MG63 (cell line): ENCODE measurements at places on chromosomes 4 and X. TPM values are rescaled to one million over a fixed set of nuclear protein-coding genes. Genes with fewer than 3 reads are reported as not detected.
A peak's percentile ranks its signal among the peaks of the same experiment; 100 is the strongest.

The RLIM gene
- 18.9 and 27.5 TPM in 2 replicates for total RNA-seq

The JADE3 gene
- 7.9 and 8.5 TPM in 2 replicates for total RNA-seq

The CENPVL1 gene
- not detected in 2 replicates for total RNA-seq

The PDLIM3 gene
- 0.26 TPM in 1 of 2 replicates, not detected in the other for total RNA-seq

The RAPGEF2 gene
- 13.8 and 14.5 TPM in 2 replicates for total RNA-seq

The PRKG2 gene
- 2.0 and 2.1 TPM in 2 replicates for total RNA-seq

The S100P gene
- total RNA-seq, result not detected in 2 replicates

The SLIT2 gene
- total RNA-seq, result 1.9 and 3.3 TPM in 2 replicates

The P2RY8 gene
- not detected in 2 replicates for total RNA-seq

The MAGEA11 gene
- total RNA-seq, result not detected in 2 replicates

The TBC1D9 gene
- total RNA-seq, result 7.9 and 8.5 TPM in 2 replicates

The MAGEA2B gene
- total RNA-seq, result not detected in 2 replicates

The COL4A6 gene
- 0.39 and 0.46 TPM in 2 replicates for total RNA-seq

GRCh38 chr4:103008875-103009729 lies 10.4 kb downstream of the SLC9B1 start:
- no peak for DNase-seq

- no peak for DNase-seq
Measured at GRCh38 chrX:95145848-95146490, 1472.0 kb downstream of the FAM133A start.

GRCh38 chrX:48831909-48832291 lies 3.5 kb downstream of the PCSK1N start:
- DNase-seq, result no peak

DNA sequence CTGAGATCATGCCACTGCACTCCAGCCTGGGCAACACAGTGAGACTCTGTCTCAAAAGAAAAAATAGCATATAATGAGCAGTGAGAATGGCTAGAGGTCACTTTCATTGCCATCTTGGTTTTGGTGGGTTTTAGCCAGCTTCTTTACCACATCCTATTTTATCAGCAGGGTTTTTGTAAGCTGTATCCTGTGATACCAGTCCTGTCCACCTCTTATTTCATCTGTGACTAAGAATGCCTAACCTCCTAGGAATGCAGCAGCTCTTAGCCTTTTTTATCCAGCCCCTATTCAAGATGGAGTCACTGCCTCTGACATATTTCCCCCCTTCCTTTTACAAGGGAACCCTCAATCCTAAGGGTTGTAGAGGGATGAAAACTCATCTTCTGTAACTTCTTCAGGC lies 26.1 kb upstream of the IGFBP7 start:
- no peak for DNase-seq

DNA sequence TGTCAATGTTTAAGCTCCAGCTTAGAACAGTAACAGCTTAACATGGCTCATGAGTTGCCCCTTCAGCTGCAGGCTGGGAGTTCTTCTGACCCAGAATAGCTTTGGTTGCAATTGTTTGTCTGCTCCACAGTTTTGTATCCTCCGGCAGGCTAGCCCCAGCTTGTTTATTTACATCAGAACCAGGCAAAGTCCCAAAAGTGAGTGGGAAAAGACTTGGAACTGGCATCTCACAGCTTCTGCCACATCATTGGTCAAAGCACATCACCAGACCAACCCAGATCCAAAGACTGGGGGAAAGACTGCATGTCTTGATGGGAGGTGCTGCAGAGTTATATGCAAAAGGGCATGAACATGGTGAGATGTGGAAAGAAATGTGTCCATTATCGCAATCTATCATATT lies 231.2 kb upstream of the CPEB2 start:
- DNase-seq, result peak; percentile 33

DNA sequence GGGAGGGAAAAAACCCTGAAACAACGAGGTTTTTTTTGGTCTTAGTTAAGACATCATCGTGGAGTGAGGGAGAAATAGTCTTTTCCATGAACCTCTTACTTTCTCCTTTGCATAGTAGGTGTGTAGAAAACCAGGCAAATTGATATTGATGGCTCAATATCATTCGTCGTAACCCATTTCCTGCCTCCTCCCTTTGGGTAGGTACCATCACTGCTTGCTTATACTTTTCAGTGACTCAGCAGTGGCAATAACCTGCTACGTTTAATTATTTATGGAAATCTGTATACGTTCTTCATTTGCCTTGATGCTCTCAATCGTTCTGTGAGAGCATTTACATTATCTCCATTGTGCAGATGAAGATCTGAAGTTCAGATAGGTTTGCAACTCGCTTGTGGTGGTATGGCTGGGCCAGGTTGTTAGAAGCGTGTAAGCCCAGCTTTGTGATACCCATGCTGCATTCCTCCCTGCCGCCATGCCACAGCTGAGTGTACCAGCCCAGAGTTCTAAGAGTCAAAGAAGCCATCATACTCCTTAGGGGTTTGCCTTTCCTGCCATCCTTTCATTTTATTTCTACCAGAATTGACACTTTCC lies 212.9 kb downstream of the ARHGAP10 start:
- DNase-seq, result no peak

DNA sequence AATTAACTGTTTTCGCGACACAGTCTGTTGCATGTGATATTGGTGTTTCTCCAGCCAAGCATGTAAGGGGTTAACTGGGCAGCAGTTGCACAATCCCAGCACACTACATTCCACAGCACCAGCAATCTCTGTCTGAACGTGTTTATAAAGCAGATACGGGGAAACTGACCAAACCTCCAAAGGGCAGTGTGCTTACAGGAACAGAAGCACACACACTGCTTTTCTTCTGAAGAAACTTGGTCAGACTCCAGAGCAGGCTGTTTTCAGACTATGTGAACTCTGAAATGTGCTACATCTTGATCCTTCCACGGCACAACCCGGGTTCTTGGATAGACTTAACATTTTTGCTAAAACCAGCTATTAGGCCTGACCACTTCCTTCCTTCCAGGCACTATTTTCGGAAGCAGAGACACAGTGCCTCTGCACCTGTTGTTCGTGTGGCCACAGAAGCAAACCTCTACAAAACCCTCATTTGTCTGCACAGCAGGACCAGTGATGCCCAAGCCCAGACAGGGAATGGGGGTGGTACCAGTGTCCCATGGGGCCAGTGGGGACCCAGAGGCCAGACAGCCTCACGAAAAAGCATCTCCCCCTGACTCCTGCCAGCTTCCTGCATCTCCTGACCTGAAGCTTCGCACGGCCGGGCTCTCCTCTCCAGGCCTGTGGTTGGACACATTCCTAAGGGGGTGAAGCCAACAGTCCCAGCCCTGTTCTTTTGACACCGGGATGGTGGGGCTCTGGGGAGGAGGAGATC lies 90.1 kb downstream of the IRF2 start:
- DNase-seq, result peak; percentile 7

DNA sequence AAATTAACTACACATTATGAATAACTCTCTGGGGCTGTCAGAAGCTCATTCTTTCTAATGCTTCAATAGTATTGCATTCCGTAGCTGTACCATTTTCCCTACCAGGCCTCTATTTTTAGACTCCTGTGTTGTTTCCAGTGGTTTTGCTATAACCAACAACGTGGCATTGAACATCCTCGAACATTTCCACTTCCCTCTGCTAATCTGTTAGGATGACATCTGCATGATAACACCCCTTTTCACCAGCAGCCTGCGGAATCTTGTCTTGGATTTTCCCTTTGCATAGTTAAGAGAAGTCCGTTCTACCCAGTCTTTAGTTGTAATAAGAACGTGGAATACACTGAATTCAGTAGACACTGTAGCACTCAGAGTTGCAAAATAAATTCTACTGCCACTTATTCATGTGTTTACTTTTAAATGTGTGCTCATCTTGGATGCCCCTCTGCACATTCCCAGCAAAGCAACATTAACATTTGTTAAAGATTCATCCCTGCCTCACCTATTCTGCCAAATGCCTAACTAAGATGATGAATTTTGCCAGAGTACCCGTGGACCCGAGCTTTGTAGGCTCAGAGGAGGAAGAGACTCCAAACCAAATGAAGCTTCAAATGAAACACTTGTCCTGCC lies 55.6 kb downstream of the SEL1L3 start:
- no peak for DNase-seq

GRCh38 chr4:33162122-33162521 lies 2442.0 kb downstream of the PCDH7 start:
- no peak for DNase-seq

DNA sequence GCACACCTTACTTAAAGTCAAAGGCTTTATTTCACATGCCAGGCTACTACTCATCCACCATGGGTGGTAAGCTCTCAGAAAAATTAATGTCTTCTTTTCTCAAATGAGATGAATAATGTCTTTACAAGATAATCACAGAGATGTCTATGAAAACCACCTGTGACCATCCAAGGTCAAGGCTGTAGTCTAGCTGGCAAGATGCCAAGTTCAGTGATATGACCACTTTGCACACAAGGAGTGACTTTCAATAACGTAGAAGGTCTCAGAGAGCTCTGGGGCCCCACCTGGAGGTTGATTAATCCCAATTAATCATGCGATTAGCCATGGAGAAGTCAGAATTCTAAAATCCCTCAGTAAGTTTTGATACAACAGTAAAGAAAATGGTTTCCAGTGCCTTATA lies 20.5 kb downstream of the ANOS1 start:
- no peak for DNase-seq

DNA sequence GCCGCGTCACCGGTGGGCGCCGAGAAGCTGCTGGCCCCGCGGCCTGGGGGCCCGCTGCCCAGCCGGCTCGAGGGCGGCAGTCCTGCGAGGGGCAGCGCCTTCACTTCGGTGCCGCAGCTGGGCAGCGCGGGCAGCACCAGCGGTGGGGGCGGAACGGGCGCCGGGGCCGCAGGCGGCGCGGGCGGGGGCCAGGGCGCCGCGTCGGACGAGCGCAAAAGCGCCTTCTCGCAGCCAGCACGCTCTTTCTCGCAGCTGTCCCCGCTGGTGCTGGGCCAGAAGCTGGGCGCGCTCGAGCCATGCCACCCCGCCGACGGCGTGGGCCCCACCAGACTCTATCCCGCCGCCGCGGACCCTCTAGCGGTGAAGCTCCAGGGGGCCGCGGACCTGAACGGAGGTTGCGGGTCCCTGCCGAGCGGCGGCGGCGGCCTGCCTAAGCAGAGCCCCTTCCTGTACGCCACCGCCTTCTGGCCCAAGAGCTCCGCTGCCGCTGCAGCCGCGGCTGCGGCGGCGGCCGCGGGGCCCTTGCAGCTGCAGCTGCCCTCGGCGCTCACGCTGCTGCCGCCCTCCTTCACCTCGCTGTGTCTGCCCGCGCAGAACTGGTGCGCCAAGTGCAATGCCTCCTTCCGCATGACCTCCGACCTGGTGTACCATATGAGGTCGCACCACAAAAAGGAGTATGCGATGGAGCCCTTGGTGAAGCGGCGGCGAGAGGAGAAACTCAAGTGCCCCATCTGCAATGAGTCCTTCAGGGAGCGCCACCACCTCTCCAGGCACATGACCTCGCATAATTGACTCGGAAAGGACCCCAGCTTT lies 5.6 kb downstream of the PRDM8 start:
- peak; percentile 34 for DNase-seq

DNA sequence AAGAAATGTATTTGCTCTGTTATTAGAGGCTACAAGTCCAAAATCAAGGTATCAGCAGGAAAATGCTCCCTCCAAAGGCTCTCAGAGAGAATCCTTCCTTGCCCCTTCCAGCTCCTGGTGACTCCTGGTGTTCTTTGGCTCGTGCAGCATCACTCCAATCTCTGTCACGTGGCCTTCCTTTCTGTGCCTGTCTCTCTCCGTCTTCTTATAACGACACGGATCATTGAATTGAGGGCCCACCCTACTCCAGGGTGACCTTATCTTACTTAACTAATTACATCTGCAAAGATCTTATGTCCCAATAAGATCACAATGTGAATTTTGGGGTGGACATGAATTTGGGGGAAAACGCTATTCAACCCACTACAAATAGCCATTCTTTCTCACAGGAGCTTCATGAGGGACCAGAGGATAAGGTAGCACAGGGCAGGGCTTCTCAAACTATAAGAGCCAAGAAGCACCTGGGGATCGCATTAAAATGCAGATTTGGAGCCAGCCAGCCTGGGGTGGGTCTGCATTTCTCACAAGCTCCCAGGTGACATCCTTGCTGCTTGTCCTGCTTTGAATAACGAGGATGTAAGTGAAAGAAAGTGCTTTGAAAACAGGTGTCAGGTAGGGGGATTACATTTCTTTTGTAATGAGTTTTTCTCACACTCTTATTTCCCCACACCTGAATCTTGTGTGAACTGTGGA lies 41.9 kb upstream of the APLN start:
- no peak for DNase-seq

DNA sequence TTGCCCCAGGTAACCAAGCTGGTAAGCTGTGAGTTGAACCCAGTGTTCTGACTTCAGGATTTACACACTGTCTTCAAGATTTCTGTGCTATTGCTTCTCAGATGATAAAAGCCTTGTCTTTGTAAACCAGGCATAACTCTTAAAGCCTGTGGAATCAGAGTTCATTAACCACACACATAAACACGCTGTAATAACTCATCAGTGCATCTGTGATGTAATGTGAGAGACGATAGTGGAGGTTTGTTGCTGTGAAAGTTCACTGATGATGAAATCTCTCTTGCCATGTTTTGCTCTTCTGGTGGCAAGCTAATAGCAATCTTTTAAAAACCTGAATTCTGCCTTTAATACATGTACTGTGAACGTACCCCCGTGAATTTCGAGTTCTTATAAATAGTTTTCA lies 41.5 kb downstream of the CLCN4 start:
- DNase-seq, result no peak

GRCh38 chr4:138875891-138876608 lies 139.5 kb upstream of the NOCT start:
- no peak for DNase-seq

DNA sequence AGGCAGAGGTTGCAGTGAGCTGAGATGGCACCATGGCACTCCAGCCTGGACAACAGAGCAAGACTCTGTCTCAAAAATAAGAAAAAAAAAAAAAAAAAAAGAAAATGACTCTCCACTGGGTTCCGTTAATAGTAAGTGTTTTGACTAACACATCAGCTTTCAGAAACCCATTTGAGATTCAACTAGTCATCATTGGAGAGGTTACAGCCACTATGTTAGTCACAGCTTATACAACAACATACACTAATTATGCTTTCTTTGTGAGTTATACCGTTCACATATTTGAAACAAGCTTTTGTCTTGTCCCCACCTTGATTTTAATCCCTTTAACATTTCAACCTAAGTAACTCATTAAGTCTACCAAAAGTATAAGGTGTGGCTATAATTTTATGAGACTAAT lies 48.2 kb downstream of the HADH start:
- no peak for DNase-seq

GRCh38 chrX:51860679-51861078 lies 32.7 kb upstream of the MAGED1 start:
- peak; percentile 2 for DNase-seq

- DNase-seq, result no peak
Measured at GRCh38 chr4:85488416-85488815, 13.5 kb downstream of the ARHGAP24 start.

- DNase-seq, result no peak
Measured at GRCh38 chr4:53037892-53038291, 175.8 kb downstream of the RASL11B start.

DNA sequence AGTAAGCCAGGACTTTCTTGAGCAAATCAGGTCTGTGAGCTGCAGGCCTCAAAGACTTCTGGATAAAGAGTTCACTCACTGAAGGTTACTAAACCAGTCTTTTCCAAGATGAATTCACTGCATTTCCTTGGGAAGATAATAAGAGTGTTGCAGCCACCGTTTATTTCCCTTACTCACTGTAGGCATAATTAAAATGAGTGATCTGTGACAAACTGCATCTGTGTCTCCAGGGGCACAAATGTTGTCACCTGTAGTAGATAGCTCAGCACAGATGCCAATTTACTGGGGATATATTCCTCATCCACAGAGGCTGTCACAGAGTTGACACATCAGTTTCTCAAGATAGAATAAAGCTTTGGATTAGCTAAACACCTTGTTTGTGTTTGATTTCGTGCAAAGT lies 580.2 kb downstream of the SPRY1 start:
- DNase-seq, result no peak
